ENCODE measurements at places on chromosomes 4 and X. TPM values are rescaled to one million over a fixed set of nuclear protein-coding genes. Genes with fewer than 3 reads are reported as not detected.

The ARHGEF9 gene
- total RNA-seq: 7.5 TPM

The CSAG2 gene
- not detected for total RNA-seq

The NKX3-2 gene
- total RNA-seq: not detected

The CYLC1 gene
- not detected for total RNA-seq

The CACNA1F gene
- total RNA-seq: not detected

The SPANXC gene
- total RNA-seq: not detected

The PCDH10 gene
- total RNA-seq: not detected

The RELL1 gene
- total RNA-seq: 3.9 TPM

The VCX2 gene
- not detected for total RNA-seq
